ENCODE measurements at places on chromosomes 7 and 10. TPM values are rescaled to one million over a fixed set of nuclear protein-coding genes. Genes with fewer than 3 reads are reported as not detected.

Gene SCIN
- 0.06 TPM for total RNA-seq

Gene MCM10
- total RNA-seq = 29.4 TPM

DNA sequence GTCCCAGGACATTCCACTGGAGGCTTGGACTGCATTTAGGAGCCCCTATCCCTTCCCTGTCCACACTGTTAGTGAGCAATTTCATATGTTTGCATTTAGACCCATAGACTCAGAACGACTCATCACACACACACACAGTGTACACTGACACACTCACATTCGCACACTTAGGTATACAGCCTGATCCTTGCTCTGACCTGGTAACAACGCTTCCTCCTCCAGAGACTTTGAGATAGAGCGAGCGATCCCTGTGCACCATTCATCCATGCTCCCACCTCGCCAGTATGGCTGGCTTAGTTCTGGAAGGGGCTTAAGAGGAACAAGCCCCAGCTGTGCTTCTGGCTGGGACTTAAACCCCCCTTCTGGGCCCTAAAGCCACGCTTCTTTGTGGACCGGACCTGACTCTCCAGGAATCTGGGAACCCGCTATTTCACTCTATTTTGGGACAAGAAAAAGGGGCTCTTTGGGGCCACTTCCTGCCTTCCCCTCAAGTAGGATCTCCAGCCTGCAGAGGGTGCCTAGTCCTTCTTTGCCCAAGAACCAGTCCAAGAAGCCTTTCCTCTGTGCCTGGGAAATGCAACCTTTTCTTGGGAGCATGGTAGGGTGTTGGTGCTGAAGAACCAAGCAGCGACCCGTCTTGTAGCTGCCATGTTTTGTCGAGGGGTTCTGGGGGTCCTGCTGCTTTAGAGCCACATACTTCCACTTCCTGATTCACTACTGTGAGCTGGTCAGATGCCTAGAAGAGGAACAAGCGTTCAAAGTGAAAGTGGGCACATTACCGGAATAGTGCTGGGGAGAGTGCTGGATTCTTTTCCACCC, 1.1 kb upstream of the HOXA13 start:
- no peak for DNase-seq

Gene DPP6
- total RNA-seq = 0.24 TPM

GRCh38 chr10:98408799-98409198, 6.2 kb downstream of the PYROXD2 start:
- no peak for DNase-seq

DNA sequence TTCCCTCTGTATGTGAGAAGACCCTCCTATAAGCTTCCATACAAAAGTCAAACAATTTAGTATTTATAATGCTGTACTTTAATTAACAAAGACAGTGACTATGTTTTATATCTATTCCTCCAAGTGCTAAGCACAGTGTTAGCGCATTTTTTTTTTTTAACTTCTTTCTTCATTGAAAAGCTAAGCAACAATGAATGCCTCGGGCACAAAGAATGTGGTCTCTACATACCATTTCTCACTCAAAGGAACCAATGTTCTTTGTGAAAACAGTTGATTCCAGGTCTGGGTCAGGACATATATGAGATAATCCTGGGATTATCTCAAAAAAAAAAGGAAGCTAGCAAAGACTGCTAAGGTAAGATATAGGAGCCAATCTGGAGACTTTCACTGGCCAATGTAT, 26.2 kb upstream of the REEP3 start:
- DNase-seq = no peak

GRCh38 chr10:96720422-96721206, at the start of gene PIK3AP1:
TSS of gene PIK3AP1 (minus strand) at chr10:96720514. CDS start at chr10:96720394, 120 bp downstream.
- DNase-seq = peak; percentile 29

GRCh38 chr7:33829536-33829935, 75.8 kb upstream of the BMPER start:
- DNase-seq = no peak

DNA sequence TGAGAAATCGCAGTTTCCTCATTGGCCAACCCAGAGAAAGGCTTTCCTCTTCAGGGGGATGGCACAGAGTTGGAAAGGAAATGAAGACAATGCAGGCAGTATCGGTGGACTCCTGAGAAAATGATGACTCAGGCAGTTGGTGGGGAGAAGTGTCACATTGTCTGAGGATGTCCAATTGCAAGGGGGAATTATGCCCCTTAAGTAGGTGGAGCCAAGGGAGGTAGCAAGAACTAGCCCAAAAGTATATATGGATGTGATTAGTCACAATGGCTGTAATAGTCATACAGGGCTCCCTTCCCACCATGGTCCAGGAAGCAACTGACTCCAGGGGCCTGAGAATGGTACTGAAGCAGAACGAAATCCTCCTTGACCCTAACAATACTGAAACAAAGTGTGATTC, 58.3 kb upstream of the EGFR start:
- peak; percentile 77 for DNase-seq

DNA sequence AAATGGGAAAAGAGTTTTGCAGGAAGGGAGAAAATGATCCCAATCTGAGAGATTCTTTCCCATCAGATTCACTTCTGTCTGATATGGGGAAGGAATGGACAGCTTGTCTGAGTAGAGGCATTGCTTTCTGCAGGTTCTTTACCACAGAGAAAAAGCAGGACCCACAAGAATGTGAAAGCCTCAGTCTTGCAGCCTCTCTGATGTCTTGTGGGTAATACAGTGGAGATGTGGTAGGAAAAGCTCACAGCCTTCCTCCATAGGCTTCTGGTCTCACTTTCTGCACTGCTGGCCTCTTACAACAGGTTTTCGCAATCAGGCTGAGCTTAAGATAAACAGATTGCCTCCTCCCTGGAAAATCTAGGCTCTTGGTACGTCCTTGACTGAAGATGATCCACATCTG, 551 bp downstream of the IFIT1 start:
- no peak for DNase-seq

Gene LRRC18
- not detected for total RNA-seq

GRCh38 chr10:323651-324293, 188.5 kb downstream of the ZMYND11 start:
- DNase-seq = peak; percentile 91

GRCh38 chr10:75772153-75772887, 340.9 kb downstream of the LRMDA start:
- DNase-seq = peak; percentile 25

DNA sequence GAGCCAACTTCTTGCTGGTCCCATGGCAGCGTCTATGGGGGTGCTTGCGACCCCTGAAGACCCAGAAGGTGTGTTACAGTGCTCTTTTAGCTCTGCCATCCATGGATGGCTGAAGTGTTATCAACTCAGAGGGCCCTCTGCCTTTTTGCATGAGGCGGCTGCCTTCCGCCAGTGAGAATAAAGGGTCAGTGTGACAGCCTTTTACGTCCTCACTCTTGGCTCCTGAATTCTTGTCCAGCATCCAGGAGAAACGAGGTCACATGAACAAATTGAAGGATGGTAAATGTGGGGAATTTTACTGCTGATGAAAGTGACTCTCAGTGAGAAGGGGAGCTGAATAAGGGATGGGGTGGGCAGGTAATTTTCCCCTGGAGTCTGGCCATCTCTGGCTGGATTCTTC, 24.1 kb downstream of the SSMEM1 start:
- no peak for DNase-seq

- no peak for DNase-seq
These were observed 225.3 kb downstream of the SKAP2 start for GRCh38 chr7:26639111-26639510.

Gene FAM25A
- not detected for total RNA-seq

Gene DDC
- total RNA-seq = not detected

DNA sequence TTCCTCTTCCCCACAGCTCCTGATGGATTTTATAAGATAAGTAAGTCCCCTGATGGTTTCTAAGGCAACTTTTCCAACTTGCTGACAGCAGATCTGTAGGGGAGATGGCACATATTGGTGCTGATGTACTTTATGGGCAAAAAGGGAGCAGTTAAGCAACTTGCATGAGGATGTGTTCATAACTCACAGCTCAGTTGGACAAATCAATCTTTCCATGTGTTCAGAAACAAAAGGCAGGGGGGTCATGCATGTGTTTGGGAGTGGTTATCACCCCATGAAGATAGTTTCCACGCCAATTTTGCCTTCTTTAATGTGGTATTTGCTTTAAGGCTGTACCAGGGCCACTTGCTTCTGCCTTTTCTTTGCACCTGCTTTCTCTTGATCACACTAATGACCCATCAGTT, 6.1 kb downstream of the RBM20 start:
- DNase-seq = no peak

GRCh38 chr7:93719546-93719945, 145.0 kb upstream of the CALCR start:
- DNase-seq = peak; percentile 90

- peak; percentile 28 for DNase-seq
These were observed 2.5 kb upstream of the GPR146 start for GRCh38 chr7:1041551-1042491.

GRCh38 chr10:91683975-91684374, 51.1 kb upstream of the PPP1R3C start:
- DNase-seq = peak; percentile 65

- no peak for DNase-seq
These were observed 55.7 kb downstream of the TMEM209 start for GRCh38 chr7:130149281-130150139.

- peak; percentile 40 for DNase-seq
These were observed 45.4 kb upstream of the MACROH2A2 start for GRCh38 chr10:70007116-70007820.

DNA sequence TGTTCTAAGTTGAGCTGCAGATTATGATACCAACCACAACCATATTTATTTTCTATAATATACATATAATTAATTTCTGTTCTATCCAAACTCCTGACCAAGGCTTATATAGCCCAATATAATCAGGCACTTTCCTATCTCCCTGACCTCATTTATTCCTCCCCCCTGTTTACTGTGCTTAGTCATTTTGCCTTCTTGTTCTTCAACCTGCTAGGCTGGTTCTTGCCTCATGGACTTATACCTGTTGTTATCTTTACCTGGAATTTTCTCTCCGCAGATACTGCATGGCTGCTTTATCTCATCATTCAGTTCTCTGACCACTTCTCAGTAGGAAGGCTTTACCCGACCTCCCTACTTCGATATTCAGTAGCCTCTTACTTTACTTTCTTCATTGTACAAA, 24.9 kb upstream of the FAM3C start:
- no peak for DNase-seq

GRCh38 chr10:20355011-20355410, 538.8 kb downstream of the PLXDC2 start:
- DNase-seq = no peak

GRCh38 chr10:69817078-69817581, 15.4 kb downstream of the COL13A1 start:
- no peak for DNase-seq

GRCh38 chr7:150855476-150856302, 3.4 kb downstream of the AOC1 start:
- DNase-seq = no peak

- no peak for DNase-seq
These were observed 19.9 kb downstream of the ZNRF2 start for GRCh38 chr7:30304177-30304884.

Gene FAS
- 5.2 TPM for total RNA-seq

DNA sequence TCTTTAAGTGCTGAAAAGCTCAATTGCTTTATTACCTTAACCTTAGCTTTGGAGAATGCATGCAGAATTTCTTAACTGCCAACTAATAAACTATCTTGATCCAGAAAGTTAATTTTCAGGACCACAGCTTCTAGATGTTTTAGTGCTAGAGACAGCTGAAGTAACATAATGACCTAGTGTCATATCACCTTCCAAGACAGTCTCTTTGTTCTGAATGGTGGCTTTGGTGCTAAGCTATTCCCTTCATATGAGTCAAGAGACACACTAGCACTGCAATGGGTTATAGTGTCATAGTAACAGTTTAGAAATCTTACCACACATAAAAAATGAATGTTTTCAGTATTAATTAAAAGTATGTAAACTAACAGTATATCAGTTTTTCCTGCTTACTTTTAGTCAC, 115.4 kb upstream of the LRRN3 start:
- DNase-seq = no peak

DNA sequence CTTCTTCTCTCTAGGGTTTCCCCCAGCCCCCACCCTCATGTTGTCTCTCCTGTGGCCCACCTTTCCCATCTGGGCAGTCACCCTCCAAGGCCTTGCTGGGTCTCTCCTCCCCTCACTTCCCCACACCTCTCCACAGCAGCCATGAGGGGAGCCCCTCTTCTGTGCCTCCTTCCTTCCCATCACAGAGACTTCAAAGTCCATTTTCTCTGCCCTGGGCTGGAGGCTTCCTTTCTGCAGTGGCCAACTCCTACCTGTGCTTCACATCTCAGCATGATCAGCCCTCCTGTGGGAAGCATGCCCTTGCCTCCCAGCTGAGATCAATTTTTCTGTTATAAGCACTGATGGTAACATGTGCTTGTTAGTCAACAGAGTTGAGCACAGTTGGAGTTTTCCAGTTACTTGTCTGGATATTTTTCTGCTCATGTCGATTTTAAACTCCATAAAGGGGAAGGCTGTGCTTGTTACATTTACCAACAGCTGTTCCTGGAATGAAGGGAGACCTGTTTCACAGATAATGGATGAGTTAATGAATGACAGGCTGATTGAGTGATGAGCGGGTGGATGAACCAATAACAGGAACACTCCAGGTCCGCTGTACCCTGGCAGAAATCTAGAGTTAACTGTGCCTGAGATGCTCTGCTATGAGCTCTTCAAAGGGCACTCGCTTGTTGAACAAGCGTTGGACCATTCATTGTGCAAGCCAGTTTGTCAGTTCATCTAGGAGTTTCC, 71.4 kb upstream of the PRSS58 start:
- no peak for DNase-seq

Gene SMO
- 20.4 TPM for total RNA-seq

Gene CRHR2
- not detected for total RNA-seq

Gene NUTM2D
- 0.86 TPM for total RNA-seq

GRCh38 chr7:153413540-153414287, 638.5 kb upstream of the DPP6 start:
- DNase-seq = peak; percentile 92

GRCh38 chr10:70722820-70723424, 50.6 kb downstream of the ADAMTS14 start:
- peak; percentile 53 for DNase-seq

Gene ELFN1
- 1.1 TPM for total RNA-seq

- no peak for DNase-seq
These were observed 169.2 kb upstream of the SEMA3A start for GRCh38 chr7:84363741-84364140.

Gene TMEM229A
- total RNA-seq = not detected

DNA sequence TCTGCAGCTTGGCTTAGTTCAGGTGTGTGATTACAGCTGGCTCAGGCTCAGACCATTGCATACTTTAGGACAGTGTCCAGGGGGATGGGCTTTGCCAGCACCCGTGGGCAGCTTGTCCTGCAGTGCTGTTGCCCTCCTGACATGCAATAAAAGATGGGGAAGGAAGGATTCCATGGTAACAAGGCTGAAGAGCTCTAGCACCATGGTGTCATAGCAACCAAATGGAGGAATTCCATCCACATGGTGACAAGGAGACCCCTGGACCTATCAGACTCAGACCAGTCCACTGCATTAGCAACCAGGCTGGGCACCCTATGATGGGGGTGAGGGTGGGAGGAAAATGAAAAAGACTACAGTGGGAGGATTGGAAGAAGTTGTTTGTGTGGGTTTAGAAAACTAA, 49.9 kb downstream of the SORCS3 start:
- no peak for DNase-seq

Data from Daoy (cell line).